ENCODE measurements at places on chromosomes 12 and 14.

GRCh38 chr12:108298761-108299275 lies 40.3 kb downstream of the CMKLR1 start:
- DNase-seq = no peak

- DNase-seq = no peak
These were observed 22.6 kb downstream of the CBX5 start for GRCh38 chr12:54257332-54257731.

DNA sequence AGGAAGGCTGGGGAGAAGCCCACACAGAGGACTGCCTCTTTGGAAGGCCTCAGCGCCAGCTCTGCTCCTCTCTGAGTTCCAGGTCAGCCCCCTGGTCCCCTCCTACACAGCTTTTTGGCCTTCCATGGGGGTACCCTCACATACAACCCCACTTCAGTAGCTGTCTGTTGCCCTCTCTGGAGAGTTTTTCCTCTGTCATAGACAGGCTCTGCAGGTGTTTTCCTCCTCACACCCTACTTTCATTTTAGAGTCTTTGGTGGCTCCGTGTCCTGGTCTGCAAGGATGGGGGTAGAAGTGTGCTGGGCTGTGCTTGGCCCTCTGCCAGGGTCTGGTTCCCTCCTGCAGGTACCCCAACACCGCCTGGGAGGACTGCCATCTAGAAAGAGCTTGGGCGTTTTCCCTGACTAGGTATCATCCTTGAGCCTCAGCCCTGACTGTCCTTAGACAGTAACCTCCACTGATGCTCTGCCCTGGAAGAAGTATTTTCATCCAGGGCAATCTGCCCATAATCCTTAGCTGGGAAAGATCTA lies 15.1 kb downstream of the ZDHHC22 start:
- no peak for DNase-seq

DNA sequence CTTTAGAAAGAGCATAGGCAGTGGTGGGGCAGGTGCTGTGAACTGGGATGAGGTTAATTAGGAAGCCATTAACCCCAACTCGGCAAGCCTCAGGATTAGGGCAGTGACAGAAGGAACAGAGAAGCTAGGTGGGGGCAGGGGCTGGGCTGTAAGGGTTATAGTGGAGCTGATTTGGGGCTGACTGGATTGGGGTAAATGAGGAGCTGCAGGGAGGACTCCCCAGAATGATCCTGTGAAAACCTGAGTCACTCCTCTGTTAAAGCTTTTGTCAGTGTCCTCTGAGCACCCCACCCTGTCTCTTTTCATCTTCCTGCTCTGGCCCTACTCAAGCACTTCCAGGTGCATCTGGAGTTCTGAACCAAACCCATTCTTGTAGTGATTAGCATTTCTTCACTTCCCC lies 4.4 kb downstream of the KLC1 start:
- no peak for DNase-seq

GRCh38 chr12:96241431-96241830 lies 47.3 kb downstream of the ELK3 start:
- no peak for DNase-seq

GRCh38 chr12:102776041-102776440 lies 141.0 kb downstream of the PAH start:
- DNase-seq = no peak
